T-cell (primary cell): ENCODE measurements at places on chromosomes 11 and 22.
A peak's percentile ranks its signal among the peaks of the same experiment; 100 is the strongest.

- H3K36me3 ChIP-seq, result no peaks in the 10 kb centered on the region
- no peak for DNase-seq
- H3K27ac ChIP-seq, result no peak overlapping the region
- no peak overlapping the region for H3K4me3 ChIP-seq
- H3K4me1 ChIP-seq, result no peaks in the 10 kb centered on the region
These were observed 496.4 kb downstream of the NTM start for GRCh38 chr11:131866535-131867400.

DNA sequence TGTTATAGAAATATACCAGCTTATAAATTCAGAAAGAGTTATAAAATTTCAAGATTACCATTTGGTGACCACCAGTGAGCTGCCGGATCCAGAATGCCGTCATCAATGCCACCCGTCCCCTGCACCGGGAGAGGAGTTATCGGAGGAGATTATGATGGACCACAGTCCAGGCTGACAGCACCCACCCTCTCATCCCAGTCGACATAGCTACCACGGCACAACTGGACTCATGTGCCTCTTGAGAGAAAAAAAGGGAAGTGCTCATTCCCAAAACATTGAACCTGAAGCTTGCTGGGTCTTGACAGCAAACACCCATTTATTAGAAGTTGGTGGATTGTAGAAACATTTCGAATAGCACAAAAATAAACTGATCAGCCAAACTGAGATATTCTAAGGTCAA is 1331.5 kb downstream of the TBC1D22A start:
- H3K4me3 ChIP-seq, result no peak overlapping the region
- H3K27ac ChIP-seq, result no peak overlapping the region
- DNase-seq, result no peak
- peaks cover 30% of the 10 kb centered on the region for H3K4me1 ChIP-seq

DNA sequence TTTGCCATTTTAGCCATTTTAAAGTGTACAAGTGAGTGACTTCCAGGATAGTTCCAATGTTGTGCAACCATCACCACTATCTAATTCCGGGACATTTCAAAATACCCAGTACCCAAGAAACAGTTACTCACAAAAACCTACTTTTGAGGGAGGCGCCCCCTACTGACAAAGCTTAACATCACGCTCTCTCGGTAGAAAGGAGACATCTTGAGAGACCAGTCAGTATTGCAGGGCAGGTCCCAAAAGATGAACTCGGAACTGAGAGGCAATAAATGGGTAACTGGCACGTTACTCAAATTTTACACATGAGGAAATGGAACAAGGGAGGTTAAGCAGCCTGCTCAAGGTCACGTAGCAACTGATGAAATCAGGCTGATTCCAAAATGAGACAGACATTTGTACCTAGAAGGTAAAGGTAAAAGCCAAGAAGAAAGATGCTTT is 50.0 kb upstream of the POU2AF1 start:
- peak; percentile 35 for DNase-seq
- no peaks in the 10 kb centered on the region for H3K36me3 ChIP-seq
- no peaks in the 10 kb centered on the region for H3K4me1 ChIP-seq
- no peak overlapping the region for H3K4me3 ChIP-seq

GRCh38 chr11:59556115-59556916 is 45.0 kb downstream of the OR4D9 start:
- H3K27me3 ChIP-seq, result peaks cover 2% of the 10 kb centered on the region
- peak overlapping the region; percentile 34 for H3K4me3 ChIP-seq
- H3K4me1 ChIP-seq, result peaks cover 14% of the 10 kb centered on the region
- no peaks in the 10 kb centered on the region for H3K36me3 ChIP-seq
- peak; percentile 46 for DNase-seq

DNA sequence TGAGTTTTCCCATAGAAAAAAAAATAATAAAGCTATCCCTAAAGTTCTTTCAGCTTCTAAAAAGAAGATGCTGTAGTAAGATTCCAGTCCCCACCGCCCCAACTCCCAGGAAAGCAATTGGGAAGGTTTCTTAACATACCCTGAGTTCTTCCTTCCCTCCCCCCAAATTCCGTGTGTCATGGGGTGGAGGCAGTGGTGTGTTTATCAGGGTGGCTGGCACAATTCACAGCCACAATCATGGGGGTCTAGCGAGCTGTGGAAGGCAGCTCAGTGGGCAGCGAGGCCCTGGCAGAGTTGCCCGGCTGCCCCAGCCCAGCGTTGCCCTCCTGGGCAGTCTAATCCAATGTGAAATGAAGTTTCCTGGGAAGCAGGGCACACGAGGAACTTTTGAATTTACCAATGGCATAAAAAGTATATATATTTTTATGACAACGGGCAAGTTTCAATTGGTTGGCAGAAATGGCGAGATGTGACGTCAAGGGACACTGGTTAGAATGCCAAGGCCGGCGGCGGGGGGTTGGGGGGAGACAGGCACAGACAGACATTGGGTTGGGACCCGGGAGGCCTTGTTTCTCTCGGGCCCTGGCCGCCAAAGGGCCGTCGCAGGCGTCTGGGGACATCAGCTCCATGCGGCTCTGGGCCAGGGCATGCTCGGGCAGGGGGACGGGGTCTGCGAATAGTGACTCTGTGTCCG is 80.7 kb upstream of the PPARA start:
- no peaks in the 10 kb centered on the region for H3K36me3 ChIP-seq
- H3K27ac ChIP-seq, result peak overlapping the region; percentile 40
- peaks cover 41% of the 10 kb centered on the region for H3K4me1 ChIP-seq
- peak overlapping the region; percentile 63 for H3K4me3 ChIP-seq
- H3K27me3 ChIP-seq, result peaks cover 8% of the 10 kb centered on the region

DNA sequence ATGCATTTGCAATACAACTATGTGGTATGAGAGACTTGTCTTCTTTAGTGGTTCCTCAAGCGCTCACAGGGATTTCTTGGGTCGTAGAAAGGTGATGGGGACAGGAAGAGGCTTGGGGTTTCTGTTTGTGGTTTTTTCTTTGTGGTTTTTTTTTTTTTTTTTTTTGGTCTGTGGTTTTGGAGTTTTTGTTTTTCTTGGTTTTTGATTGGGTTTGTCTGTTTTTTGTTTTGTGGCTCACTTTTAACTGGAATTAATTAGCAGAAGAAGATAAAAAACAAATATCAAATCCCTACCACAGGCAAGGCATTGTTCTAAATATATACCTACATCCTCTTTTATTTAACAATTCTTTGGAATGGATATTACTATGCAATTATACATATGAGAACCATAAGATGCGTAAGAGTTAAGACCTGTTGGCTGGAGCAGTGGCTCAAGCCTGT is 5.5 kb downstream of the TTC28 start:
- no peak overlapping the region for H3K27ac ChIP-seq
- H3K36me3 ChIP-seq, result no peaks in the 10 kb centered on the region
- H3K4me1 ChIP-seq, result peaks cover 8% of the 10 kb centered on the region
- peaks cover 14% of the 10 kb centered on the region for H3K27me3 ChIP-seq
- no peak overlapping the region for H3K4me3 ChIP-seq
- DNase-seq, result peak; percentile 78

GRCh38 chr11:65814131-65814985 is 19.4 kb upstream of the SNX32 start:
- H3K27ac ChIP-seq, result no peak overlapping the region
- H3K4me3 ChIP-seq, result no peak overlapping the region
- no peaks in the 10 kb centered on the region for H3K36me3 ChIP-seq
- H3K27me3 ChIP-seq, result peaks cover 3% of the 10 kb centered on the region
- no peak for DNase-seq

DNA sequence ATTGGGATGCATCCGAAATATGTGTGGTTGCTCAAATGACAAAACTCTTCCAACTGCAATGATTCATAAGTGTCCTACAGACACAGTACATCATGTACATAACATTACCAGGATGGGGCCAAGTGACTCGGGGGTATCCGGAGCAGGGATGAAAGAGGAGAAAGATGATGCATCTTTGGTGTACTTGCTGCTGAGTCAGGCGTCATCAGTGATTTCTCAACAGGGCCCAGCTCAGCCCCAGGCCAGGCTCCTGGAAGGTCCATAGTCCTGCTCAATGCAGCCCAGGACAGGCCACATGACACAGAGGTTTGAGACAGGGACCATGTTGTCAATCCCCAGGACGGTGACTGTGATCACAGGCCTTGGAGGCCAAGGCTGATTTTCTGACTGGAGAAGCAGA is 59.3 kb downstream of the GGTLC2 start:
- H3K36me3 ChIP-seq, result no peaks in the 10 kb centered on the region
- H3K27ac ChIP-seq, result no peak overlapping the region
- H3K27me3 ChIP-seq, result peaks cover 5% of the 10 kb centered on the region
- DNase-seq, result no peak

DNA sequence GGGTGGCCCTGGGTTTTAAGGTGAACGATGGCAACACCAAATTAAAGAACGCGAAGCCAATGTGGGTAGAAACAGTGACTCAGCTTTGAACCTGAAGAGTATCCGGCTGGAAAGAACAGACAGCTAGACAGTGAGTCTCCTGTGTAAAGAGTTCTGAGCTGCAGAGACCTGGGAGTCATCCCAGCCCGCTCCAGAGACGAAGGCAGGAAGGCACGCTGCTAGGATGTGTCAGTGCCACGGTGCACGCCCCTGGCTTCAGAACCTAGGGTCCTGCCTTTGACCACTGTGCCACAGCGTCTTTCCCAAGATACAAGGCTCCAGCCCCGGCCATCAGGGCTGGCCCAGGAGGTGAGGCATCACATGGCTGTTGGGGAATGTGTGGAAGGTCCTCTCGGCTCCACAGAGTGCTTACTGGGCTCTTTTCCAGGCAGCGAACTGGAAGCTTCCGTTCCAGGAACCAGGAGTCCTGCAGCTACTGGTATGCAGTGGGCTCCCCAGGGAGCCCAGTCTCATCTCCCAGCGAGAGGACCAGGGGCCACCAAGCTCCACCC is 29.9 kb downstream of the LRFN4 start:
- H3K27ac ChIP-seq, result no peak overlapping the region
- H3K27me3 ChIP-seq, result peaks cover 17% of the 10 kb centered on the region
- H3K4me3 ChIP-seq, result no peak overlapping the region
- H3K4me1 ChIP-seq, result no peaks in the 10 kb centered on the region

- H3K27me3 ChIP-seq, result no peaks in the 10 kb centered on the region
- H3K4me3 ChIP-seq, result peak overlapping the region; percentile 93
- DNase-seq, result no peak
- H3K27ac ChIP-seq, result peak overlapping the region; percentile 90
- H3K4me1 ChIP-seq, result peaks cover 15% of the 10 kb centered on the region
These were observed 679 bp downstream of the SPCS2 start for GRCh38 chr11:74949753-74950137.

- no peaks in the 10 kb centered on the region for H3K4me1 ChIP-seq
- no peak for DNase-seq
- H3K27ac ChIP-seq, result no peak overlapping the region
These were observed 27.3 kb downstream of the NTM start for GRCh38 chr11:131397675-131398074.

DNA sequence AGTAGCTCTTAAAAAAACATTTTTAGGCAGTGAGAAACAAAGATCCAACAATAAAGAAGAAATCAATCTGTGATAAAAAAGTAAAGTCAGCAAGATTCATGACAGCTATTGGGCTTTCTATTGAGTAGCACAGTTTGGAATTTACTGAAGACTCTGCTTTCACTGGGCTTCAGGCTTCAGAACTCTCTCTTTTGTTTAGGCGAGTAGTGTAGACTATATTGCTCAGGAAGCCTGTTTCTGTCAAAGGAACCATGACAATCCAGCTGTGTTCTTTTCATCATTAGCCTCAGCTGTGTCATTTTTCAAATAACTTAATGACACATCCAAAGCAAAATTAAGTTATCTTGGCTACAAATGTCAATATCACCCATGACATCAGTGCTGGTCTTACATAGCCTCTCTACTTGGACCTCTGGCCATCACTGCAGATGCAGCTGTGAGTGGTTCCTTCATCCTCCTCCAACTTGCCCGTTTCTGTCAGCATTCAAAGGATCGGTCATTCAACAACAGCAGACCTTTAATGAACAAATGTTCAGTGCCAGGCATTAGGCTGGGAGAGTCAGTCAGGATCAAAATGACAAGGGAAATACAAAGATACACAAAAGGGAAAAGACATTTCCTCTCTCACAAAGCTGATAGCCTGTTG is 332.8 kb upstream of the MTNR1B start:
- H3K36me3 ChIP-seq, result no peaks in the 10 kb centered on the region
- no peak overlapping the region for H3K27ac ChIP-seq
- no peak for DNase-seq
- H3K4me1 ChIP-seq, result no peaks in the 10 kb centered on the region
- H3K4me3 ChIP-seq, result no peak overlapping the region

- H3K4me1 ChIP-seq, result no peaks in the 10 kb centered on the region
- H3K36me3 ChIP-seq, result peaks cover 23% of the 10 kb centered on the region
- no peak for DNase-seq
- H3K27me3 ChIP-seq, result no peaks in the 10 kb centered on the region
- no peak overlapping the region for H3K4me3 ChIP-seq
These were observed 25.0 kb downstream of the AMPD3 start for GRCh38 chr11:10480026-10480425.
